ENCODE measurements at places on chromosomes 5 and 9. TPM values are rescaled to one million over a fixed set of nuclear protein-coding genes. Genes with fewer than 3 reads are reported as not detected.

Gene SLC25A2
- total RNA-seq, result 0.59 TPM

Gene SMIM32
- not detected for total RNA-seq

Gene MCIDAS
- 0.29 TPM for total RNA-seq

DNA sequence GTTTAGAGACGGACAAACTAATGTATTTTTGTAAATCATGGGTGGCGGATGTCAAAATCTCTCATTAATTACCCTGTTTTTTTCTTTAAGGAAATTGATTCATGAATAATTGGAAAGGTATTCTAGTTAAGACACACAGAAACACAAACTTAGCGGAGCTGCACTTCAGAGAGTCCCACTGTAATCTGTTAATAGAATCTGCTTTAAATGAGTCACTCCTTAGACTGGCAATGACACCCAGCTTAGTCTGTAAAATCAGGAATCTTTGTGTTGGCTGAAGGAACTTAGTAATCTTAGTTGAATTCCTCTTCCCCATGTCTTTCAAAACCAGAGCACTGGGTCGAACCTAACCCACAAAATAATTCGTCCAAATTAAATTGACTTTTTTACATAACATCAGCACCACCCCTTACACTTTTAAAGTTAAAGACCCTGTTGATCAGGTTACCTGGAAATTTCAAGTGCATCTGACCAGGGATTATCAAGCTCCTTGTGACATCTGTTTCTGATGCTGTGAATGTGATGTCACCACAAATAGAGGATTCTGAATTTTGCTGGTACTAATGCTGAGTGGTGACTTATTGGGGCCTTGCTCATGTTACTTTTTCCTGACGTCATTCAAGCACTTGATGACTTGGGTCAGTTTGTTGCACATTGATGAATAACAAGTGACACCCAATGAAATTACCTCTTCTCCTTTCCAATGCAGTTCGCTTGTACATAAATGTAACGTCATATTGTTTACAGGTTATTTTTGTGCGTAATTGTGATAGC is 313.6 kb downstream of the KCTD16 start:
- H3K4me3 ChIP-seq, result no peak overlapping the region
- no peaks in the 10 kb centered on the region for H3K36me3 ChIP-seq
- DNase-seq, result no peak
- H3K4me1 ChIP-seq, result peaks cover 21% of the 10 kb centered on the region
- H3K27me3 ChIP-seq, result no peaks in the 10 kb centered on the region

- H3K27me3 ChIP-seq, result peaks cover 44% of the 10 kb centered on the region
- H3K4me1 ChIP-seq, result peaks cover 5% of the 10 kb centered on the region
- no peak overlapping the region for H3K27ac ChIP-seq
- H3K36me3 ChIP-seq, result no peaks in the 10 kb centered on the region
- DNase-seq, result no peak
These were observed 8.3 kb upstream of the ZBTB34 start for GRCh38 chr9:126852086-126852688.

DNA sequence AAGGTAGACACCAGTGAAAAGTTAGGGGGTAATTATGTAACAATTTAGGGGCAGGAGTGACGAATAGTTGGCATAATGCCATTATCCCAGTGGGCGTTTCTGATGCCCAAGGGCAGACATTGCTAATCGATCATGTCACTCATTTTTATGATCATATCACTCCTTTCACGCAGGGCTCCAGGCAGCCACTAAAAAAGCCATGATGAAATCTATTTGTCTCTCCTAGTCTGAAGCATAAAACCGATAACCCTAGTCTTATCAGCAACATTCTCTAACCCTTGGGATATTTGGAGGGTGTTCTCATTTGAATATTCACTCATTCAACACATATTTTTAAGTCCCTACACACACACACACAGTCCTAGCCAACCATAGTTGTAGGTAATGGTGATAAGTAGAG is 114.9 kb downstream of the NMUR2 start:
- DNase-seq, result no peak
- no peaks in the 10 kb centered on the region for H3K4me1 ChIP-seq

DNA sequence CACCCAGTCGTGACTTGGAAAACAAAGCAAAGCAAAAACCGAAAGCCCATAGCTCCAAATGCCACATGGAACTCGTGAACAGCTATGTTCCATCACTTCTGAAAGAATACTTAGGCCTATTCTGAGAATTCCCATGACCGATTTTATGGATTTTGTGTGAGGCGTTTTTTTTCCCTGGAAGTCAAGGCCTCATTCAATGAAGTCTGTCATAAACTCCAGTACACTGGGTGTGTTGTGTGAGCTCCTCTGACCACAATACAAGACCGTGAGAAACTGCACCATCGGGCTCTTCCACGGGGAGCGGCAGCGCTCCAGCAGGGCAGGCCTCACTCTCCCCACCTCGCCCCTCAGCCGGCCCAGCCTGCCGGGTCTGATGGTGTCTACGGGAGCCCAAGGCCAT is 209.5 kb downstream of the FANCC start:
- no peak overlapping the region for H3K27ac ChIP-seq
- H3K4me1 ChIP-seq, result peaks cover 13% of the 10 kb centered on the region
- DNase-seq, result no peak
- no peak overlapping the region for H3K4me3 ChIP-seq
- H3K27me3 ChIP-seq, result no peaks in the 10 kb centered on the region
- peaks cover 39% of the 10 kb centered on the region for H3K36me3 ChIP-seq

DNA sequence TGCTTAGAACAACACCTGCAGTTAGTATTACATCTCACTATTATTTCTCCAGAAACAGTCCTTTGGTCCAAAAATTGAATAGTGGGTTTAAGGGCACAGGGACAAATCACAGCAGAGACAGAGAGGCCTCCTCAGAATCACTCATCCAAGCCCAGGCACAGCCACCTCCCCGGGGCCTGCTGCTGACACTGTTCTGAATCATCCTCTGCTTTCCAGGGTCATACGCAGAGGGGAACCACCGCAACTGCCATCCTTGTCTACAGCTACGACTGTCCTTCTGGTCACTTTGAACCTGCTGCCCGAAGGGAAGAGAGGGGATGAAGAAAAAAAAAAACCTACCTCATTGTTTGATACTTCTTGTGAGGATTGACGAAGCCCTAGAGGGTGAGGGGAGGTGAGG is 35.3 kb upstream of the MAN2A1 start:
- H3K27me3 ChIP-seq, result no peaks in the 10 kb centered on the region
- H3K4me1 ChIP-seq, result peaks cover 27% of the 10 kb centered on the region
- H3K36me3 ChIP-seq, result no peaks in the 10 kb centered on the region
- no peak overlapping the region for H3K4me3 ChIP-seq
- no peak overlapping the region for H3K27ac ChIP-seq
- DNase-seq, result no peak

Measured in osteoblast (primary cell).